ENCODE measurements at places on chromosomes 12 and 14.

DNA sequence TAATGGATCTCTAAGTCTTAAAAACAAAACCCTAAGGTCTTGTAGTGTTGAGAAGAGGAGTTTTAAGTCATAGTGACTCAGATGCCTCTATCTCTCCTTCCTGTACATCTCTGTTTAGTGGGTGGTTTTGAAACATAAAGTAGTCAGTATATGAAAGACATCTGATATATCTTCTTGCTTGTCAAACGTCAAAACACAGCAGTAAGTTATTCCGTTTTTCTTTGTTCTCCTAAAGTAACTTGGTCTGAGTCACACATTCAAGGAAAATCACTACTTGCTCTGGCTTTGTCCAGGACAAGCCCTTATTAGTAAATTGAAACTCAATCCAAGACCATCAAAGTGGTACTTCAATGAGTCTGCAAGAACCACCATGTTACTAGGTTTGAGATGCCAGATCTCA lies 1172.5 kb downstream of the BCL11B start:
- no peak for DNase-seq

DNA sequence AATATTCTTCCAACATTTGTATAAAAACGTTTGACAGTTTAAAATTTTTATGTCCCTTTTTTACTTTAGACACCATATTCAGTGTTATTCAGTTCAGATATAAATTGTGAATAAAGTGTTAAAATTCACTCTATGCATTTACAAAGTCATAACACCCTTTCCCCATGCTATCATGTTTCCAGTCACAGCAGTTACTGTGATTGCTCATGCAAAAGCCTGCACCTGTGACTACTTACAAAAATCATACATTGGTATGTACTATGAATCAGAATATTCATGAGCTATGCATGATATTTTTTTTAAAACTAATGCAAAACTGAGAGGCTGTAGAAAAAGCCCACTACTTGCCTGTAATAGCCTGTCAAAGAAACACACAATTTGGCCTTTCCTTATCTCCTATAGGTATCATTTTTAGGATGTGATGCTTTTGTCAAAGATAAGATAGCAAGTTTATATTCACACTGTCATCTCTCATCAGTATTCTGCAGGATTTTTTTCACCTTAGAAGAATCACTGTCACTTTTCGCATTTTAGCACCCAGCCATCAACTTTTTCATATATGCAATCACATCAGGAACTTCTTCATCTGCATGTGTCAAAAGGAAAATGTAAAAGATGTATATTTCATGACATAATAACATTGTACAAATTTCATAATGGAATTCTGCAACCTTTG lies 443.2 kb downstream of the C12orf50 start:
- no peak for DNase-seq

DNA sequence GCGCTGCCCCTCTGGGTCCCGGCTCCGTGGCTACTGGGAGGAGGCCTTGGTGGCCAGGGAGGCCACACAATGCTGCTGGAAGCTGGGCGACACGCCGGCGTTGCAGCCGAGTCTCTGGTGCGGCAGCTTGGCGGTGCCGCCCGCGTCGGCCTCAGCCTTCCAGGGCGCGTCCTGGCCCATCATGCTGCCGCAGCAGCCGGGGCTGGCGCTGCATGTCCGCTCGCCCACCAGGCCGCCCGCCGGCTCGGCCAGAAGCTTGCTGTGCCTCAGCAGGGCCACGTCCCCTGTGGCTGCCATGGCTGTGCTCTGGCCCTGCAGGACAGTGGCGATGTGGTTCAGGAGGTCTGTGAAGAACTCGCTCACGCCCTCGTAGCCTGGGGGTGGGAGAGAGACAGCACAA lies 18.6 kb downstream of the CHGA start:
- DNase-seq = no peak

DNA sequence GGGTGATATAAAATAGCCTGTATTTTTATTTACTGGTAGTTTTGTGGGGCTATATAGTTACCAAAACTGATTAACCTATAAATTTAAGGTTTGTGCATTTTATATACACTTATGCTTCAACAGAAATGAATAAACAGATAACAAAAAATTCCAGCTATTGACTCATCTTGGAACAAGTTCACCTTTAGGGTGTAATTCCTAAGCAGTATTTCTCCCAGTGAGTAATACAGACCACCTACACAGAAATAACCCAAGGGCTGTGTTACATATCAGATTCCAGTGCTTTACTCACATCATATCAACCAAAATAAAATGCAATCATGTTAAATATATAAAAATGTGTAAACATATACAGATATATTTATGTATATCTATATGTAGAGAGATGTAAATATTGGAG lies 345.6 kb downstream of the ADAMTS20 start:
- no peak for DNase-seq

DNA sequence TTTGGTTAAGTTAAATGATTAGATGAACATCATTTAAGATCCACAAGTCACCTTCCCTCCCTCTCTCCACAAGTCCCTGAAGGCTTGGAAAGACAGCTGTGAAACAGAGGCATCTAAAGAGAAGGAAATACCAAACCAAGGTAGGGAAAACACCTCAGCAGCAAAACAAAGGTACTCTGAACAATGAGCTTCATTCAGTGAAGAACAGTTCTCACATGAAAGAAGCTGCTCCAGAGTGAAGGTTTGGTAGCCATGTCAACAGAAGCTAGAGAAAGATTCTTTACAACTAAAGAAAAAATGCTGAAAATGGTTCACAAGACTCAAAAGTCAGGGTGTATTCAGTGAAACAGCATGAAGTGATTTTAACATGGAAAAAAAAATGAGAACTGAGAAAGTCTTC lies 69.4 kb downstream of the FGD6 start:
- no peak for DNase-seq

DNA sequence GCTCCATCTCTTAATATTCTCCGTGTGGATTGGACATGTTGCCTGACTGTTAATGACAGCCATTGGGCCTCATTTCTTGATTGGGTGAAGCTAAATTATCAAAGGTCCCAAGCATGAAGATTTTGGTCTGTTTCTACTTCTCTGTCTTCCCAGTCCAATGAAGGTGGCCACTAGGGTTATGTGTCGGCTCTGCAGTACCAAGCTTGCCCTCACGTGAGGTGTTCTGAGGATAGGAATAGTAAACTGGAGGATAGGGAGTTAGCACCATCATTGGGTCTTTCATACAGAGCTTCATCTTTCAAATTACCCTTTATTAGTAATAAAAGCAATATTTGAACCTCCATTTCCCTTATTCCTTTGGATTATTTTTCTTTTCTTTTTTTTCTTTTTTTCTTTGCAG lies 21.9 kb upstream of the BICD1 start:
- no peak for DNase-seq

DNA sequence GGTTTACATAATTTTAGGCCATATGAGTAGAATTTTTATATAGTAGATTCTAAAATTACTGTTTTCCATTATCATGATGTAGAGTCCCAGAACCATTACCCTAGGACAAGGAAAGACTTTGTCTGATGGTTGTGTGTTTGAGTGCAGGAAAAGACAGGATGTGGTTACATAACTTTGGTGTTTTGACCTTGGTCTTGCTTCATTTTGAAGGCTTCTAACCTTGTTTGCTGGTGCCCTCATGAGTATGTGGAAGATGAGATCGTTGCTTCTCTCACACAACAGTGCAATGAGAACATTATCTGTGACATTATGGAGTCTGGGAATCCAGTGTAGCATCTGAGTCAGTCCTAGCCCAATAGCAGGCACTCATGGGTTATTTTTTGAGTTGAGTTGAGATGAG lies 106.2 kb downstream of the IGF1 start:
- no peak for DNase-seq

DNA sequence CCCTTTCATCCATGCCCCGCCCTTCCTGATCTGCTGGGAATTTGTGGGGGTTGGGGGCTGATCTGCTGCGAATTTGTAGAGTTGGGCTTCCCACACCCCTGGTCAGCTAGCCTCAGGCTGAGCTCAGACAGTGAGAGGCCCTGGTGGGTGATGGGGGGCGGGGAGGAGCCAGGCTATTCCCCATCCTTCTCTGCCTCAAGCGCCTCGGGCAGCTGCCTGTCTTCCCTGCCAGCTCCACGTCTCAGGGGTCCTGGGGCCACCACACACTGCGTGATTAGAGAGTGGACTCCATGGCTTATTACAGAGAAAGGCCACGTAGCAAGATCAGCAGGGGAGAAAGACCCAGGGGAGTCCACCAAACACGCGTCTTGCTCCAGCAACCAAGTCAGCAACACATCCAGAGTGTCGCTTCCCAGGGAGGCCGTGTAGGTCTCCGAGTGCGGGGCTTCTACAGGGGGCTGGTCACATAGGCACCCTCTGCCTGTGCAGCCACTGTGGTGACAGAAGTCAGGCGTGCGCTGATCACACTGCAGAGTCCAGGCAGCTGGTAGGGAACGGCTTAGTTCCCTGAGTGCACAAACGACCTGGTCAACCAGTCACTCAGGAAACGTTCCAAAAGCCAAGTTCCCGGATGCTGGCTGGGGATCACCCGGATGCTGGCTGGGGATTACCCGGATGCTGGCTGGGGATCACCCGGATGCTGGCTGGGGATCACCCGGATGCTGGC lies 254.4 kb upstream of the SFSWAP start:
- DNase-seq = no peak

- DNase-seq = no peak
These were observed 27.6 kb downstream of the EML5 start for GRCh38 chr14:88765130-88765529.

- DNase-seq = no peak
These were observed 1814.2 kb upstream of the SEL1L start for GRCh38 chr14:83347874-83348273.

DNA sequence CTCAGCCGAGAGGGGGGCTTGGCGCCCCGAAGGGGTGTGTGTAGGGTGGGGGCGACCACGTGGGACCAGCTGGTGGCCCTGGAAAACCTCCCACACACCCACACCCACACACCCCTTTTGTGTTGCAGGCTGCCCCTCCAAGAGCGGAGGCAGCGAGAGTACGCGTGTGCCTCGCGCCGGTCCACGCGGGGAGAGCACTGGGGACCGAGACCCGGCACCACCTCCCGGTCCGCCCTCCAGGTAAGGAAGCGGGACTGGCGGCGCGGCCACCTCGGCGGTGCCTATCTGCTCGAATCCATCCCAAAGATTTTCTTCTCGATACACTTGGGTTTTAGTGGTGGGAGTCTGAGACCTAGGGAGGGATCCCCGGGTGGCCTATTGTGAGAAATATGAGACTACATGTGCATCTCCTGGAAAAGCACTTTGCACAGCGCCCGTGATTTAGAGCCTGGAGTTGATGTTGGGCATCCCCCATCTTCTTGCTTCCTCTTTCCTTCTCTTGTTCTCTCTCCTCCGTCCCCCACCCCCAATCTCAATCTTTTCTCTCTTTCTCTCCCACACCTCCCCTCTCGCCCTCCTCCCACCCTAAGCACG lies 393 bp downstream of the SYT1 start:
- DNase-seq = no peak

DNA sequence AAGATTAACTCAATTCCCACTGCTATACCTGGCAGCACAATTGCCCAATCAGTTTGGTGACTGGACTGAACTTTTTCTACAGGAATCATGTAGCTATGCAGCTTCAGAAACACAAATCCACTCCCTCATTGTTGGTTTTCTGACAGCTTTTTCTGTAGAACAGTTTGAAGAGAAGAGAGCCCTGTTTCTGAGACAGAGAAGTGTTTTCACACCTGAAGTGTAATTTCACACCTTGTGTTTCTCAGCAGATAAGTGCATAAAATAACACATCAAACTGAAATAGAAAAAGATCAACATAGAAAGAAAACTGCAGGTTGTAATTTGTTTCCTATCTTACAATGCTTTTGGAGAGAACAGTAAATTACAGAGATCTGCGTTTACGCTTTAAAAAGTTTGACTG lies 335.6 kb downstream of the SNAPC1 start:
- no peak for DNase-seq

DNA sequence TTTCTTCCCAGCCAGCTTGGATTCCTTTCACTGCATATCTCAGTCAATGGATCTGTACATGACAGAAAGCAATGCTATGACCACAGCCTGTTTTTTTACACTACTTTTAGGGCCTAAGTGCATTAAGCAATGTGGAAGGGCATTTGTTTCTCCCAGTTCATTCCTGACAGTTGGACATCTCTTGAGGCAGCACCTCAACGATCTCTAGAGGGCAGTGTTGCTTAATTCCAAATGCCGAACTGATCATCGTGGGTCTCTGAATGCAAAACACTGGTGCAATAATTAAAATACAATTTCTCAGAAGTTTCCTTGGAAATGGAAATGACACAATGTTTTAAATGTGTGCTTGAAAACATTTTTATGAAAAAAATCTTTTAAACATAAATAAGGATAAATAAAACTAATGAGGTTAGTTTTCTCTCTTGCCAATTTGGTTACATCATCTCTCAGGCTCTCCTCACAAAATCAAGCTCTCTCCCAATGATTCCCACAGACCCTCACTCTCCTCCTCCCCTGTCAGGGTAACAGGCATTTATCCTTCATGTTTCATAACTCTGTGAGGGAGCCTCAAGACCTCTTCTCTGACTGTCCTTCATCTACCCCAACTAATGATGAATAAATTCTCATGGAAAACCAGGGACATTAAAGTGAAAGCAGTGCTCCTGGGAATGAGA lies 192.4 kb upstream of the SLC16A7 start:
- DNase-seq = peak; percentile 4

- no peak for DNase-seq
These were observed 10.2 kb downstream of the EP400 start for GRCh38 chr12:131959641-131960589.

DNA sequence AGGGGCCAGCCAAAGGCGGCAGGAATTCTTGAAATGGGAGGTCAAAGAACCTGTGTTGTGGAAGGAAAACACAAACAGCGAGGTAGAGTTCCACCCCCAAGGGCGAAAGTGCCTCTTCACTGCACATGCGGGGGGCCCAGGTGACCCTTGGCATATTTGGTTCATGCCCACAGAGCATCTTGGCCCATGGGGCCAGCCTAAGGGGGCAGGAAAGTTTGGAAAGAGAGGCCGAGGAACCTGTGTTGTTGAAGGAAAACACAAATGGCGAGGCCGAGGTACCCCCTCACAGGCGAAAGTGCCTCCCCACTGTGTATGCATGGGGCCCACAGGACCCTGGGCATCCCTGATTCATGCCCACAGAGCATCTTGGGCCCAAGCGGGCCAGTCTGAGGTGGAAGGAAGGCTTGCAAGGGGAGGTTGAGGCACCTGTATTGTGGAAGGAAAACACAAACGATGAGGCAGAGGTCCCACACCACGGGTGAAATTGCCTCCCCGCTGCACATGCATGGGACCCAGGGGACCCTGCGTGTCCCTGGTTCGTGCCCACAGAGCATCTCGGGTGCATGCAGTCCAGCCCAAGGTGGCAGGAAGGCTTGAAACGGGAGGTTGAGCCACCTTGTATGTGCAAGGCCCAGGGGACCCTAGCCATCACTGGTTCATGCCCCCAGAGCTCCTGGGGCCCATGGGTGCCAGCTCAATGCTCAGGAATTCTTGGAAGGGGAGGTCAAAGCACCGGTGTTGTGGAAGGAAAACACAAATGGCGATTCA lies 384.1 kb downstream of the ALG10 start:
- DNase-seq = no peak

GRCh38 chr12:15208871-15209656 lies 12.2 kb downstream of the RERG start:
- DNase-seq = no peak

- no peak for DNase-seq
These were observed 209.0 kb downstream of the TMTC3 start for GRCh38 chr12:88351146-88351545.

GRCh38 chr14:75395862-75396261 lies 32.0 kb upstream of the JDP2 start:
- no peak for DNase-seq
